ENCODE measurements at places on chromosomes 5 and 9.

DNA sequence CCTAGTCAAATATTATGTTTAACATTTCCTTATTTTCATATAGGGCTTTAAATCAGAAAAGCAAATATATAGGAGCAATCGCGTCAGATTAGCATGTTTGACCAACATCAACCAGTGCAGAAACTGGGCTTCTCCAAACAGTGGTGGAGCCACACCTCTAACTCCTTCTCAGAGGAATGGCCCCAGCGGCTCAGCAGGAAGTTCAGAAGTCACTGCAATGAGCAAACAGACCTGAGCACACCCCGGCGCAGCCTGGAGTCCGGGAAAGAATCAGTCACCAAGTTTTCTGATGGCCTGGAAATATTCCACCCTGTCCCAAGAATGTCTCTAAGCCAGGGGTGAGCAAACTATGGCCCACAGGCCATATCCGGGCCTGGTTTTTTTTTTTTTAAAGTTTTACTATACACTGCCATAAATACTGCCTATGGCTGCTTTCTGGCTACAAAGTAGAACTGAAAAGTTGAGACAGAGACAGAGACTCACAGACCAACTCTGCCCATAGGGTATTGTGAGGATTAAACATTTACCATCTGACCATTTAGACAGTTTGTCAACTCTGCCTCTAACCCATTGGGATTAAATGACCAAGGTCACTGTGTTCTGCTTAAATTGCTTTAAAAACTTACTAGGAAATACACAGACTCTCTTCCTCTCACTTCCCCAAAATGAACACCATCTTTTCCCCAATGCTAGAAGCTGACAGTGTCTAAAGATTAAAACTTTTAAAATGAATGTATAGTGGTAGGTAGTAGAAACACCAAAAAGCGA lies 5.4 kb downstream of the GOLM1 start:
- DNase-seq = no peak

- no peak for DNase-seq
These were observed 80.0 kb upstream of the C9orf72 start for GRCh38 chr9:27653246-27653645.

- no peak for DNase-seq
These were observed 412.1 kb upstream of the CDH10 start for GRCh38 chr5:25056836-25057235.

DNA sequence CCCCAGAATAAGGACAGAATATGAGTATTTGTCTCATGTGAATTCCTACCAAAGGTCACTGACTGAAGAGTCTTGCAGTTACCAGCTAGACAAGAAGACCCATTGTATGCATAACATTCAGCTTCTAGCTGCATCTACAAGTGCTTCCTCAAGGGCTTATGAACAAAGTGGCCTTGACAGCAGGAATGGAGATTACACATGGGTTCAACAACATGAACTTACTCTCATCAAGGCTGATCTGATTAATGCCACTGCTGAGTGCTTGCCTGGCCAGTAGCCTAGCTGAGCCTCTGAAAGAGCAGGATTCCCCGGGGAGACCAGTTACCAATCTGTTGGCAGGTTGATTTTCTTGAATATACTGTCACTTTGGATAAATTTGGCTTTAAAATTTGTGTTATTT lies 76.7 kb upstream of the CHD1 start:
- DNase-seq = no peak

DNA sequence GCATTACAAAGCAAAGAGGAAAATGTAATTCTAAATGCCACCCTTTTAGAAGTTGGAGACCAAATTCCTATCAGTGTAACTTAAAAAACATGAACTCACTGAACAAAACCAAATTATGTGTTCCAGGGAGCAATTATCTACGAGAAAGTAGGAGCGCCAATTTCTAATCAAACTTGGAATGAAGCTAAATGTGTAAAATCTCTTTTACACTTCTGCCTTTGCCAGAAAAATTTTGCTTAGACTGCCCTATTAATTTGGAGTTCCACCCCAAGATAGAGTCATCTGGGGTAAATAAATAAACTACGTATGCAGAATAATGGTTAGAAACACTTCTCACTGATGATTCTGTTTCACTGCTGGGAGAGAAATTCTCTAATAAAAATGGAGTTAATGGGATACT lies 825.6 kb downstream of the MTRR start:
- no peak for DNase-seq

DNA sequence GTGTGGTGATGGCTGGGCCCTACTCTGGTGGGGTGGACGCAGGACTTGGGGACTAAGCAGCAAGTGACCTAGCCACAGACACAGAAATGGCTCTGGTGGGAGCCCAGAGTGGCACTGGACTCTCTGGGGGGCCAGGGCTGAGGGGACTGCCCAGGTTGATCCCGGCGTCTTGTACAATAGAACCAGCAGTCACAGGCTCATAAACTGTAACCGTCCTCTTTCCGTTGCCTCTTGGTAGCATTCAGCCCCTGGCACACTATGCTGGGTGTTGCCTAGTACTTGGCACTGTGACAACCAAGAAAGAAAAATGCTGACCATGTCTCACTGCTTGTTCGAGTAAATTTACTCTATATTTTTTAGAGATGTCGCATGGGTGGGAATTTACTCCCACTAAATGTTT lies 80.5 kb downstream of the DAB2IP start:
- DNase-seq = no peak

DNA sequence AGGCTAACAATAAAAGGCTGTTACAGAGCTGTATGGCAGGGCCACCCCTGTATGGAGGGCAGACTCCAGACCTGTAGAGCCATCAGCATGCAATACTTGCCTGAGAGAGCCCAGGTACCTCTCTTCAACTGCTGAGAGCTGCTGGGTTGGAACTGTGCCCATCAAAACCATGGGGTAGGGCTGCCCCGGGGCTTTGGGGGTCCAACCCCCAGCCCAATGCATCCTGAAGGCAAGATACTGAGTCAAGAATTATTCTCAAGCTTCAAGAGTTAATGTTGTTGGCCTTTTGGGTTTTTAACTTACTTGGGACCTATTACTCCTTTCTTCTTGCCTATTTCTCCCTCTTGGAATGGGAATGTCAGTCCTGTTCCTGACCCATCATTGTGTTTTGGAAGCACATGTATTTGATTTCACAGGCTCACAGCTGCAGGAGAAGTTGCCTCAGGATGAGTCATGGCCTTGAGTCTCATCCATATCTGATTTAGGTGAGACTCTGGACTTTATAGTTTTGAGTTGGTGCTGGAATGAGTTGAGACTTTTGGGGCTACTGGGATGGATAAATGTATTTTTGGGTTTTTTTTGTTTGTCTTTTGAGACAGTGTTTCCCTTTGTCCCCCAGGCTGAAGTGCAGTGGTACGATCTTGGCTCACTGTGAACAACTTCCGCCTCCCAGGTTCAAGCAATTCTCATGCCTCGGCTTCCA lies 21.0 kb upstream of the CDK7 start:
- DNase-seq = peak; percentile 76

GRCh38 chr9:101791938-101792337 lies 53.5 kb upstream of the GRIN3A start:
- peak; percentile 26 for DNase-seq

DNA sequence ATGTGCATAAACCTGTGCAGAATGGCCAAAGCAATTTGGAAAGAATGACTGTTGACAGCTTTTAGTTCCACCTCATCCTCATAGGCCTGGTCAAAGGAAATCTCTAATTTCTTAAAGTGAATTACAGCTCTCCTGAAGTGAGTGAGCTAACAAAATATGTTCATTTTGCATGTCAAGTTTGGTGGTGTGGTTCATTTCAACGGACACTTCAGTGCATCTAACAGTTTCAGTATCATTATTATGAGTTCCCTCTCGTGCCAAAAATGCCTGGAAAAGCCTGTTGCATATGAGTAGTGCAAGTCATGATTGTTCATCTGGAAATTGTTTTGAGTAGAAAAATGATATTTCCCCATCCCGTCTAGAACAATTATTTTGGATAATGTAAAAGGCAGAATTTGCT lies 53.2 kb upstream of the HMHB1 start:
- peak; percentile 56 for DNase-seq

- DNase-seq = no peak
These were observed 348.5 kb downstream of the MED10 start for GRCh38 chr5:6029811-6030271.

GRCh38 chr5:151670083-151670686 lies 16.5 kb downstream of the SPARC start:
- no peak for DNase-seq

GRCh38 chr5:132592521-132592920 lies 35.7 kb downstream of the RAD50 start:
- DNase-seq = no peak

- no peak for DNase-seq
These were observed 39.8 kb downstream of the STARD4 start for GRCh38 chr5:111472579-111472978.

- no peak for DNase-seq
These were observed 195.8 kb upstream of the FBXL7 start for GRCh38 chr5:15304066-15304731.

DNA sequence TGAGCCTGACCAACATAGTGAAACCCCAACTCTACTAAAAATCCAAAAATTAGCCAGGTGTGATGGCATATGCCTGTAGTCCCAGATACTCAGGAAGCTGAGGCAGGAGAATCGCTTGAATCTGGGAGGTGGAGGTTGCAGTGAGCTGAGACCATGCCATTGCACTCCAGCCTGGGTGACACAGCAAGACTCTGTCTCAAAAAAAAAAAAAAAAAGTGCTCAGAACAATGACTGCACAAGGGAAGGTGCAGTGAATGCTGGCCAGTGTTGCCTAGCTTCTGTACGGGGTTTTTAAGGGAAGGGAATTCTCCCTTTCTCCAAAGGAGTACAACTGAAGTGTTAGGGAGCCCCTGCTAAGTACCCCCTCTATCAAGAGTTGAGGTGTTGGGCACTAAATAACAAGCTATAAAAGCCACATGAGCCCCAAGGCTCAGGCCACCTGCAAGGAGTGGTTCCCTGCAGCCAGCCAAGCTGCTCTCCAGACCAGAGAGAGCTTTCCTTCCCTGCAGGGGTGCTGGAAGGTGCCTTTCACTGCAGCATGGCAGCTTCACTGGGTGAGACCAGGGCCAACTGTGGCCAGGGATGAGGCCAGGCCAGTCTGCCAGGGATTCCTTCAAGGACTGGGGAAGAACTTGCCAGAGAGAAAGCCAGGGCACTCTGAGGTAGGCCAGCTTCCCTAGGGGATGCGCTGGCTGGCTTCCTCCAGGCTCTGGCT lies 14.8 kb downstream of the GADD45G start:
- DNase-seq = no peak

GRCh38 chr9:93300585-93301081 lies 116.7 kb downstream of the WNK2 start:
- DNase-seq = no peak

DNA sequence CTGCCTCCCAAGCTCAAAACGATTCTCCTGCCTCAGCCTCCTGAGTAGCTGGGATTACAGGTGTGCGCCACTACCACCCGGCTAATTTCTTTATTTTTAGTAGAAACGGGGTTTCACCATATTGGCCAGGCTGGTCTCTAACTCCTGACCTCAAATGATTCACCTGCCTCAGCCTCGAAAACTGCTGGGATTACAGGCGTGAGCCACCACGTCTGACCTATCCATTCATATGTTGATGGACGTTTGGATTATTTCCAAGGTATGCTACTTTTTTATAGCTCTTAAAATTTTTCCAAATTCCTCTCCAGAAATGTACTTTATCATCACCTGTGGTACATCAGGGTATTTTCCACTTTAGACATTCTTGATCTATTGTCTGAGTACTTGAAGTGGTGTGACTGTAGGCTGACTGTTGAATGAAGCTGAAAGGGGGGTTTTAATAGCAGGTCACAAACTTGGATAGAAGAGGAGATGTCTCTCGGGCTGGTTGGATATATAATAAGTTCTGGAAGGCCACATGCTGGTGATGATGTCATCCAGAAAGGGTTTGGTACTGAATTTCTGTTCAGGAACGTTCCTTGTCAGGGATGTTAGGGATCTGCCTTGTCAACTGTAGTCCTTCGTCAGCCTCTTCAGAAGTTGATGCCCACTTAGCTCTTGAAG lies 7.4 kb downstream of the CTNNA1 start:
- peak; percentile 12 for DNase-seq

DNA sequence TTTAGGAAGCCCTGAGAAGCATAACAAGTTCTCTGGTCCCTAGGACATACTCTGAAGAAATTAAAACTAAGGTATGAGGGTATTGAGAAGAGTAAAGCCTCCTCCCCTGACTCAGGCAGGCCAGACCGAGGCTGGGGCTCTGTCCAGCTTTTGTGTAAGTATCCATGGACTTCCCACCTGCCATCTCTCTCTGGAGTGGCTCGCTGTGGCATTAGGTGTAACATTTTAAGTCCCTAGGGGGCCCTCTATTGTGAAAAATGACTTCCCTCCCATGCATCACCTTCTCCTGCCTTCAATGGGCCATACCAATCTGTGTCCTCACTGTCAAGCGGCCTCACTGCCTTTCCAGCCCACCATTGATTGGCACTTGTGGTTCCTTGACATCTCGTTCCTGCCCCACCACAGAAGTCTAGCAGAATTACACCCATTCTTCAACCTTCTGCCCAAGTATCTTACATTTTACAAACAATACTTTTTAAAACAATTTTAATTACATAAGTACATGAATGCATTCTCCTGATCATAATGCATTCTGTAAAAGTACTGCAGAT lies 205.5 kb downstream of the SLIT3 start:
- DNase-seq = no peak

GRCh38 chr9:100466829-100467221 lies 6.1 kb upstream of the TMEFF1 start:
- no peak for DNase-seq

- peak; percentile 31 for DNase-seq
These were observed 512.0 kb downstream of the RAB3C start for GRCh38 chr5:59094864-59095263.

GRCh38 chr5:122401976-122402725 lies 90.1 kb downstream of the SNCAIP start:
- DNase-seq = no peak

GRCh38 chr5:138491284-138491648 lies 26.0 kb downstream of the EGR1 start:
- no peak for DNase-seq

DNA sequence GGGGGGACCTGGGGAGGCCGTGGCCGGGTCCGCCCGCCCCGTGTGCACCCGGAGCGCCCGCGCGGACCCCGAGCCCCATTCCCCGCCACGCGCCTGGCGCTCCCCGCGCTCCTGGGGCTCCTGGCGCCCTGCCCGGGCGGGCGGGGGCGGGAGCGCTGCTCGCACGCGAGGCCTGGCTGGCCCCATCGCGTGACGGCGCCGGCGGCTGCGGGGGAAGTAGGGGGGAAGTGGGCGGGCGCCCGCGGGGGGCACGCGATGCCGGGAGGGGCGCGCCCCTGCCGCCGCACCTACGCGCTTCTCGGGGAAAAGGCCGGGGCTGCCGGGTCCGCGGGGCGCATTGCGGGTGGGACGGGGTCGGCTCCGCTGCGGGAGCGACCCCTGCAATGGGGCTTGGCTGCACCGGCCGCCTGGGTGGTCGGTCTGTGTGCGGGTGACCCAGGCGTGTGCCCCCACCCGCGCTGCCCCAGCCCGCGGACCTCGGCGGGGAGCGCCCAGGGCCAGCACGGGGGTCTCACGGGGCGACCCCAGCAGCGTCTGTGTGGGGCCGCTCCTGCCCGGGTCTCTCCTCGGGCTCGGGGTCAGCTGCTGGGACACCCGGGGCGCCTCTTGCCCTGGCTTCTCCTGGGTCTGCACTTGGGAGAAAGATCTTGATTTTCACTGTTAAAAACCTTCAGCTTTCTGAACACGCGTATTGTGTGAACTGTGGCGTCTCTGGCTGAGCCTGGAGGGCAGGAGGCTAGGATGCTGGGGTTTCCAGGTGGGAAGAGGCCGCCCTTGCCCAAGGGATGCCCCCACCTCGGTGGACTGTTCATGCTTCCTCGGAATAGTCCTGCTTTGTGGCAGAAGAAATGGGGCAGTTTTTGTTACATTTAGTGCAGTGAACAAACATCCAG lies 52.4 kb downstream of the AHRR start:
- peak; percentile 80 for DNase-seq

GRCh38 chr5:87413343-87413645 lies 564 bp upstream of the CCNH start:
- no peak for DNase-seq

- DNase-seq = no peak
These were observed 16.8 kb downstream of the LPCAT1 start for GRCh38 chr5:1507014-1507375.
